Activated T-helper 1 cell treated with anti-CD3 and anti-CD28 coated beads, Interleukin-12 subunit alpha, Interleukin-12 subunit beta, Interleukin-2, Interleukin-4 antibody, amounts not matched to agents 30 ng/mL and 10 ng/mL and 1 ng/mL, durations not matched to agents 14 hours and 24 hours and 36 hours (primary cell): ENCODE measurements at places on chromosomes 11 and 22. TPM values are rescaled to one million over a fixed set of nuclear protein-coding genes. Genes with fewer than 3 reads are reported as not detected.

GRCh38 chr11:64998141-64998540 lies 1.4 kb upstream of the BATF2 start:
- no peak for DNase-seq

DNA sequence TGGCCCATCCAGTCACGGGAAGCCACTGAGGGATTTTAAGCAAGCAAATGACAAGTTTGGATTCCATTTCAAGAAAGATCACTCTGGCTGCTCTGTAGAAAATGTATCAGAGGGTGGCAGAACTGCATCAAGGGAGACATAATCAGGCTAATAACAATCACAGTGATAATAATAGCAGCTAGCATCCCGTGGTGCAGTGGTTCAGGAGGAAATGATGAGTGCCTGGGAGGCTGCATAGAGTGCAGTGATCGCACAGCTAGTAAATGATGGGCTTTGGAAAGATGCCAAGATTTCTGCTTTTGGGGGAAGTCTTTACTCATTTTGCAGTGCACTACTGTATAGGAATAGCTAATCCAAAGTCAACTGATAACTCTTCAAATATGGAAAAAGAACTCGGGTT lies 35.8 kb downstream of the TNRC6B start:
- no peak for DNase-seq

The OR2AT4 gene
- total RNA-seq = not detected in 2 replicates

The HMGXB4 gene
- total RNA-seq = 45.7 and 47.9 TPM in 2 replicates

DNA sequence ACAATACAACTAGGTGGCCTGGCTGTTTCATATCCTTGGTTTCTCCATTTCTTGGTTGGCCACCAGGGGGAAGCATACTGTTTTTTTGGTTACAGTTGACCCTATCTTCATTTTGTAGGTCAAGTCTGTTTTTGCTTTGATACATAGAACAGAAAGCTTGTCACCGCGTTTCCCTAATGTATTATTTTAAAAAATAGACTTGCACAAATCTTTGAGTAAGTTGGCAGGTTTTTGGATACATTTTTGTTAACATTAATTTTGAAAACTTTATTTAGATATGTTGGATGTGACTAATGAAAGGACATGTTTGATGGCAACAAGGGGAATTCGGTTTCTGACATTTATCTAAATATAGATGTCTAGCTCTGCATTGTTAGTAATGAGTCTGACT lies 3.0 kb downstream of the NCR3LG1 start:
- DNase-seq = peak; percentile 56
